LHCN-M2 (cell line): ENCODE measurements at places on chromosomes 4 and X. TPM values are rescaled to one million over a fixed set of nuclear protein-coding genes. Genes with fewer than 3 reads are reported as not detected.

DCAF12L1 gene
- not detected in 2 replicates for total RNA-seq

CPLX1 gene
- total RNA-seq: not detected in 2 replicates

- DNase-seq: no peak
Measured at GRCh38 chrX:24920769-24921168, 95.0 kb downstream of the ARX start.

GRCh38 chr4:6290769-6291547, 21.3 kb downstream of the WFS1 start:
- no peak for DNase-seq

DNA sequence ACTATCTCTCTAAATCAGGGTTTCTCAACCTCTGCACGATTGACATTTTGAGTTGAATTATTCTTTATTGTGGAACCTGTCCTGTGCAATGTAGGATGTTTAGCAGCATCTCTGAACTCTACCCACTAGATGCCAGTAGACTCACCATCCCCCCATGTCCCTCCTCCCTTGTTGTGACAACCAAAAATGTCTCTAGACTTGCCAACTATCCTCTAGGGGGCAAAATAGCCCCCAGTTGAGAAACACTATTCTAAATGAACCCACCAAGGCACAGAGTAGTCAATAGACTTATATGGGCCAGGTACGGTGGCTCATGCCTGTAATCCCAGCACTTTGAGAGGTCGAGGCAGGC, 49.1 kb upstream of the GAB1 start:
- peak; percentile 26 for DNase-seq

NRK gene
- total RNA-seq: not detected in 2 replicates

GRCh38 chr4:151792995-151793394, 32.2 kb upstream of the GATB start:
- no peak for DNase-seq

GRCh38 chr4:88189418-88189738, 30.9 kb upstream of the ABCG2 start:
- no peak for DNase-seq

DNA sequence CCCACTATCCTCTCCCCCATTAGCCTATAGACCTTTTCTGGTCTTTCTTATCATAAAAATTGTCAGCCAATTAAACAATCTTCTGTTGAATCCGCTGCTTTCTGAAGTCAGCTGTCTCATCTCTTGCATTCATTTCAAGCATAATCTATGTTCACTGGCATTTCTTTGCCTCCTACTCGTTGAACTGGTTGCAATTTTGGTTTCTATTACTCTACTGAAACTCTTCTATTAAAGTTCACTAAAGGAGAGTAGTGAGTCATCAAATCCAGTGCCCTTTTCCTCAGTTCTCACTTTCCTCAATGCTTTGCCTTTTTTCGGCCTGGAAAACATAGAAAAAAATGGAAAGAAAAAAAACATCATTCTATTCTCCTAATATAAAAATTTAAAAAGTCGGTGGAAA, 23.9 kb upstream of the CXCL13 start:
- DNase-seq: peak; percentile 49

GRCh38 chrX:122816288-122816687, 367.8 kb upstream of the GRIA3 start:
- no peak for DNase-seq

- DNase-seq: peak; percentile 85
Measured at GRCh38 chr4:151226004-151226932, 50.7 kb upstream of the PRSS48 start.

- peak; percentile 63 for DNase-seq
Measured at GRCh38 chrX:110407910-110408545, 49.4 kb downstream of the RTL9 start.

PHOX2B gene
- not detected in 2 replicates for total RNA-seq

DNA sequence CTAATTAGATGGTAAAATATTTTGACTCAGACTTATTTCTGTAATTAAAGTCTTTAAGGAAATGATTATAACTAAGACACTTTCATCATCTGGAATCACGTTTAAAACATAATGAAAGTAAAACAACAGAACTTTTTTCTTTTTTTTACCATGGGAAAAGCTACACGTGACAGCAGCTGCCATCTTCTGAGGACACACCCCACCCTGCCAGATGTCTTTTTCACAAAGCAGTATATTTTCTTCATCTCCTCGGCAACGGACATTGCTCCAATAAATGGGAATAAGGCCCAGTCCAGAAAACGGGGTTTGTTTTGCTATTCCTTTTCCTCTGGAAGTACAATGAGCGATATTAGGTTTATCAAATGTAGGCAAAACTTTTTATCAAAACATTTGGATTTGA, 17.5 kb downstream of the PRSS12 start:
- DNase-seq: peak; percentile 78

CENPVL2 gene
- 0.11 TPM in 1 of 2 replicates, not detected in the other for total RNA-seq

DNA sequence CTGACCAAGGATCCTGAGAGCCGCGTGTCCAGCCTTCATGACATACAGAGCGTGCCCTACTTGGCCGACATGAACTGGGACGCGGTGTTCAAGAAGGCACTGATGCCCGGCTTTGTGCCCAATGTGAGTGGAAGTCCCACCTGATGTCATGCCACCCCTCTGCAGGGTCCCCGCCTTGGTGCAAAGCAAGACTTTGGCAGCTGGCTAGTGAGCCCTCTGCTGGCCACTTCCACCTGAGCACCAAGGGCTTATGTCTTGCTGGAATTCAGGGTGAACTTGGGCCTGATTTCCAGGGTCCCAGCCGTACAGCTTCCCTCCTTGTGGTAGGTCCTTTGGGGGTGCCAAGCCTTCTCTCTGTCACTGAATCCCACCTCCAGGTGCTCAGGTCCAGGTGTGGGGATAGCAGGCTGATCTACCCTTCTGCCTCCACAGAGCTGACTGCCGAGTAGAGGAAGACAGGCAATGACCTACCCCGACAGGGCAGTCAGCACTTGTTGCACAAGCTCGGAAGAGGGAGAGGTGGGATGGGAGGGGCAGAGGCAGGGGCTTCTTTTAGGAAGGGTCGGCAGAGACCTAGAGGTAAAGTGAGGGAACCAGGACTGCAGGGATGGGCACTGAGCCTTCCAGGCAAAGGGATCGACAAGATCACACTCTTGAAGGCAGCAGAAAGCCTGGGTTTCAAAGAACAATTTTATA, 248.1 kb downstream of the EVC2 start:
- DNase-seq: peak; percentile 11

GRCh38 chrX:153873282-153874084, 12.5 kb downstream of the L1CAM start:
- DNase-seq: no peak

GRCh38 chr4:101020956-101021355, 326.4 kb downstream of the PPP3CA start:
- DNase-seq: peak; percentile 88

PRR32 gene
- not detected in 2 replicates for total RNA-seq

ZFP92 gene
- total RNA-seq: not detected in 2 replicates

GRCh38 chrX:63755892-63756291, 29.1 kb downstream of the ARHGEF9 start:
- DNase-seq: no peak

DRD5 gene
- not detected in 2 replicates for total RNA-seq

DNA sequence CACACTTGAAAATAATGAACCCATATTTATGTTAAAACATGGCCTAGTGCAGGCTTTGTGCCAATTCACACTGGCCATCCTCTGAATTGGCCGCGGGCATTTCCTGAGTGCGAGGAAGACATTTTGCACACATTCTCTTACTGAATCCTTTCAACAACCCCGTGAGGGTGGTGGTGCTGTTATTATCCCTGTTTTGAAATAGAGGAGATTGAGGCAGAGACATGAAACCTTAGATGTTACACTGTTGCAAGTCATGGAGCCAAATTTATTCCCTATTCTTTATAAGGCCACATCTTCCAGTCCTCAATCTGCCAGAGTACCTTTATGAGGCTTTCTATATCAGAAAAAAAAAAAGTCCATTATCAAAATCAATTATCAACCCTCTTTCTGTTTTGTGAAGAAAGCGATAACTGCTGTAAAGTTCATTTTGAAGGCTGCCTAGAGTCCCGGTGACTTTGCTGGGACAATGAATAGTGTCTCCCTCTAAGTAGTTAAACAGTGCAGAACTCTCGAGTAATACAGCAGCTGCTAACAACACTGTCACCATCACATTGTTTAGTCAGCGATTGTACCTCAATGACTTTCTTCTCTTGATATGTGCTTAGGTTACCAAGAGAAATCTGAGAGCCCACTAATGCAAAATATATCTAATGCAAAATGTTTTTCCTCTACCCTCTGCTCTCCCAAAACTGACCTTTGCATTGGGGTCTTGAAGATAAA, 242.3 kb upstream of the PPARGC1A start:
- DNase-seq: peak; percentile 17

CHRNA9 gene
- total RNA-seq: 0.29 and 0.51 TPM in 2 replicates

DNA sequence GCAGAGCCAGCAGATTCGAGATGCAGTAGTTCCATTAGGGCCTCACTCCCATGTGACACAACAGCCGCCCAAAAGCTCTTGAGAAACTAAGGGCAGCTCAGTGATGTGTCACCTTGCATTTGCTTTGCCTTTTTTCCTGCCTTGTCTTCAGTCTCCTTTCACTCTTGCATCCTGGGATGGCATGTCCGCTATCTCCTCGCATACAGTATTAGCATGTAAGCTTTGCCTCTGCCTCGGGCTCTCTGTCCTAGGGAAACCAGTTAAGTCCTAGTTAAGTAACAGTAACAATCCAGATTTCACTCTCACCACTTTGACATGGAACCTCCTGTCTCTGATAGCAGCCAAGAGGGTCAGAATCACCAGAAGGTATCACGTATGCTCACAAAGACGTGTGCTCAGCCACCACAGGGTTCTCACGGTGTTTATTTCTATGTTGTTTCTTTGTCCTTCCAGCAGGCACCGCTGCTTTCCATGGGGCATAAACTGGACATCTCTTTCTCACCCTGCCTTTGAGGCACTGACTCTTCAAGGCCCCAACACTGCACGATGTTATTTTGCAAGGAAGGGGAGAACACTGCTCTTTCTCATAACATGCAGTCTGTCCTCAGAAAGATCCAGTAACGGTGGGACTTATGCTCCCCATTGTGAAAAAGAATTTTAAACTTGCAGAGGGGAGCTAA, 26.7 kb upstream of the SORBS2 start:
- peak; percentile 26 for DNase-seq

- no peak for DNase-seq
Measured at GRCh38 chrX:110276778-110277177, 41.1 kb downstream of the AMMECR1 start.

- no peak for DNase-seq
Measured at GRCh38 chr4:80156410-80156809, 40.9 kb upstream of the PRDM8 start.

DNA sequence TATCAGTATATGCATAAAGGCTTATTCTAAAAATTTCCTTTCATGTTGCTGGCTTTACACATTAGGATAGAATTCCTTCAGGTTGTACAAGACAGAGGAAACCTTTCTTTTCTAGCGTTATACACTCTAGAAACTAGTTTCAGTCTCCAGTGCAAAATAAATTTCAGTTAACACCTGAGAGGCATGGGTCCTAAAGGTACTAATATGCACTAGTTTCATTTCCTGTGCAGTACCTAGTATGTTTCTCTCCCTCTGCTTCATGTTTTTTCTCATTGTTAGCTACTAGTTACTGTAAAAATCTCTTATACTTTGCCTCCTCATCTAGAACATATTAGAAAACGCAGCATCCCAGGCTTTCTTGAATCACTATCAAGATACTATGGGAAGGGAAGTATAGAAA, 54.0 kb downstream of the SNX25 start:
- no peak for DNase-seq

DNA sequence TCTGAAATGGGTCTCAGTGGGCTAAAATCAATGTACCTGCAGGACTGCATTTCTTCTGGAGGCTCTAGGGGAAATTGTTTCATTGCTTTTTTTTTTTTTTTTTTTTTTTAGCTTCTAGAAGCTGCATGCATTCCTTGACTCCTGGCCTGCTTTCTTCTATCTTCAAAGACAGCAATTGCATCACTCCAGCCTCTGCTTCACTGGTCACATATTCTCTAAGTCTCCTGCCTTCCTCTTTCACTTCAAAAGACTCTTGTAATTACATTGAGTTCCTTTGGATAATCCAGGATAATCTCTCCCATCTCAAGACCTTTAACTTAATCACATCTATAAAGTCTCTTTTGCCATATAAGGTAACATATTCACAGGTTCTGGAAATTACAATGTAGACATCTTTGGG, 11.3 kb upstream of the PCYT1B start:
- no peak for DNase-seq

GRCh38 chr4:3363411-3364141, 70.8 kb downstream of the RGS12 start:
- no peak for DNase-seq
